ENCODE measurements at places on chromosomes 1 and 21.
A peak's percentile ranks its signal among the peaks of the same experiment; 100 is the strongest.

GRCh38 chr1:69129538-69129937 is 438.2 kb upstream of the LRRC7 start:
- no peak for DNase-seq

DNA sequence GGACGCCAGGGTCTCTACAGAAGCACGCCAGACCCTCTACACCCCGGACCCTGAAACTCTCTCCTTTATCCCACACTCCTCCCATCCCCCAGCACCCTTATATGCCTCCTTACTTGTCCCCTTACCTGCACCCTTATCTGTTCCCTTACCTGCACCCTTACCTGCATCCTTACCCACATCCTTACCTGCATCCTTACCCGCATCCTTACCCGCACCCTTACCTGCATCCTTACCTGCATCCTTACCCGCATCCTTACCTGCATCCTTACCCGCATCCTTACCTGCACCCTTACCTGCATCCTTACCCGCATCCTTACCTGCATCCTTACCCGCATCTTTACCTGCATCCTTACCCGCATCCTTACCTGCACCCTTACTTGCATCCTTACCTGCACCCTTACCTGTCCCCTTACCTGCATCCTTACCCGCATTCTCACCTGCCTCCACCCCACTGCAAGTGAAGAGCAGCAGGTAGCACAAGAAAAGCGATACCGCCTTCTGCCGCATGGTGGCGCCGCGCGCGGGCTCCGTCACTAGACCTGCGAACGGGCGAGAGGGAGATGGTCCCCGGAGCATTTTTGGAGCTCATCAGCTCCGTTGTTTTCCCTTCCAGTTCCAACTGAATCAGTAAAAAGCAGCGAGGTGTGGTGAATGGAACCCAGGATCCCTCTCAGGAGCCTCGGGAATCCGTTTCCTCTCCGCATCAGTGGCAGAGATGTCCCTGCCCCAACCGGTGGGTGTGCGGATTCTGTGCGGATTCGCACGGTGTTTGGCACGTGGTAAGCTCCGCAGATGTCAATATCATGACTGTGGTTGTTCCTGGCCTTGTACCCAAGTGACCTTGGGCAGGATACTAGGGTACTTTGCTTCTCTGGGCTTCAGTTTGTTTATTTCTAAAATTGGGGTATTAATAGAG is 2.9 kb downstream of the IFI6 start:
- peak; percentile 67 for DNase-seq

GRCh38 chr1:47934243-47934805 is 62.9 kb downstream of the TRABD2B start:
- no peak for DNase-seq

GRCh38 chr21:46323227-46323709 is 402 bp downstream of the C21orf58 start:
- DNase-seq, result no peak

DNA sequence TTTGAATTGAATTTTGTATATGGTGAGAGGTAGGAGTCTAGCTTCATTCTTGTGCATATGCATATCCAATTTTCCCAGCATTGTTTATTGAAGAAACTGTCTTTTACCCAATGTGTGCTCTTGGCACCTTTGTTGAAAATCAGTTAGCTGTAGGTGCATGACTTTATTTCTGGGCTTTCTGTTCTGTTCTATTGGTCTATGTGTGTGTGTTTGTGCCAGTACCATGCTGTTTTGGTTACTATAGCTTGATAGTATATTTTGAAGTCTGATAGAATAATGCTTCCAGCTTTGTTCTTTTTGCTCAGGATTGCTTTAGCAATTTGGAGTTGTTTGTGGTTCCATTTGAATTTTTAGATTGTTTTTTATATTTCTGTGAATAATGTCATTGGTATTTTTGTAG is 9.4 kb upstream of the ZMYM1 start:
- no peak for DNase-seq

- DNase-seq, result no peak
Measured at GRCh38 chr1:216090556-216090955, 332.7 kb downstream of the USH2A start.

- no peak for DNase-seq
Measured at GRCh38 chr1:227763246-227764018, 28.2 kb downstream of the SNAP47 start.
